ENCODE measurements at places on chromosomes 4 and X.

DNA sequence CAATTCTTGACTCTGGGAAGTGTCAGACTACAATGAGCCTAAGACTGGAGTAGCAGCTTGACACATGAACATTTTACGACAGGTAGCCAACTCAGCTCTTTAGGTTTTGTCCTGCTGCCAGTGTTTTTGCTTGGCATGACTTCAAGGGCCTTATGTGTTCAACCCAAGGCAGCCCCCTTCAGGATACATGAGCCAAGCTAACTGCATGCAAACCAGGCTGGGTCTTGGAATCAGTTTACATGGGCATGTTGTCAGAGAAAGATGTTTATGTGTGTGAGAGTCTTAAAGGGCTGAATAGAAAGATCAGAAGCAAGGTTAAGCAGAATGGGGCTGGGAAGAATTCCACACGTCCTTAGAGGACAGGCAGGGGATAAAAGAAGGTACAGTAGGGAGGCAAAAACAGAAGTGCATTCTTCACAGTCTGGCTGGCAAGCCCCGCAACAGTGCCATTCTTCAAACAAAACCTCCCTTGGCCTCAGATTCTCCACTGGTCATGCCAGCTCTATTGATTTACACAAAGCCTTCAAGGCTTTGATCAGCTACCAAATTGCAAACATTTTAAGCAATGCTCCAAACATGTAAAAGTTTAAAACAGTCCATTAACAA lies 97.3 kb downstream of the NKX6-1 start:
- DNase-seq = no peak

DNA sequence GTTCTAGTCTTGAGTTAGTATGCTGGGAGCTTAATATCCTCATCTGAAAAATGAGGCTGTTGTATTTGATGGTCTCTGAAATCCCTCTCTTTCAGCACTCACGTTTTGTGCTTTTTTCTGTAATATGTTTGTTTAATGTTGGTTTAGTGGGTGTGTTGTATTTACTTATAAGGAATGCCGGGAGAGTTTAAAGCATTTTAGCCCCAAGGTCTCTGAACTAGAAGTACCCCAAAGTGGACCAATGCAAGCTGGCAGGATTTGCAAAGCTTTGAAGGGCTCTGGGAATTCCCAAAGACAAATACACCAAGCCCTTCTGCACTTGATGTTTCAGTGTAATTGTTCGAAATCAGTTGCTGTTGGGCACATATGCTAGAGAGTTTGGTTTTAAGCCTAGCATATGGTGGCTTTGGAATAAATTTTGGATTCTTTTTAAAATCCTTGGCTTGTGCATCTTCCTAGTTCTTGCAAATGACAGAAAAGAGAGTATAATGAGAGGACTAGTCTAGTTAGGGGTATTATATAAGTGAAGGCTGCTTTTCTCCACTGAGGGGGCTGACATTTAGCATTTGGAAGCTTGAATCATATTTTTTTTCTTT lies 371.4 kb upstream of the BOD1L1 start:
- DNase-seq = no peak

GRCh38 chr4:137676357-137676998 lies 144.2 kb upstream of the PCDH18 start:
- DNase-seq = no peak

DNA sequence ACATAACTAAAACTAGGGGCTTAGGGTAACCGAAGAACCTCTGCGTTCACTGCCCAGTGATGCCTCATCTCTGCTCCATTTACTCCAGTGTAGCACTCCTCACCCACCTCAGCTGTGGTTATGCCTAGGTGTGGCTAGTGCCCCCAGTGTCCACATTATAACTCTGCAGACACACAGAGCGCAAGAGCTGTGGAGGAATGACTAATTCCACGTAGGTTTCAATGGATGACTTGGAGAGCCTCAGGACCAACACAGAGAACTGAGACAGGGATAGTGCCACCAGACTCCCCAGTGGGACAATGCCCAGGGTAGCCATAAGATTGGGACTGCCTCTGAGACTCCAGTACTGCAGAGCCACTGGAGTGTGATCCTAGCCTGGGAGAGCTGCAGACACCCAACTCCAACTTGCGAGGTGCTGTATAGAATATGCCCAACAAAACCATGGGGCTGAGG lies 542.4 kb upstream of the DIPK2B start:
- DNase-seq = peak; percentile 57

DNA sequence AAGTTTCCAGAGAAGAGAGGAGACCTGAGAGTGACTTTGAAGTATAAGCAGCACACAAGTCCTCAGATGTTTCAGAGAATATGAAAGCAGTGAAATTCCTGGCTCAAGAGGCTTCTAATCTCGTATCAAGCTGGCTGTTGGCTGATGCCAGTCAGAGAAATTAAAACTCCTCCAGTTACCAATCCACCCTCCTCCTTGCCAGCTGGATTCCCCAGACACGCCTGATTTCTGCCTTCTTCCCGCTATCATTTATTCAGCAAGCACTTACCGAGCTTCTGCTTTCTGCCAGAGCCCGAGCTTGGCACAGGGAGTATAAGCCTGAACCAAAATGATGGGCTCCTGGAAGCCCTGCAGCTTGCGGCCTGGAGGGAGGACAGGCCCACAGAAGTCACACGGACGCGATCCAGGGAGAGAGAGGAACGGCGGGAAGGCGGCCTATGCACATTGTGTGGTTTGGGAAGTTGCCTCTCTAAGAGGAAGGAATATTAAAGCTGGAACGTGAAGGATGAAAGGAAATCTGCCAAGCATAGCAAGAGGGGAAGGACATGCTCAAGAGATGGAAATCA lies 102.4 kb upstream of the TBL1X start:
- no peak for DNase-seq

GRCh38 chrX:97638621-97639020 lies 754.9 kb downstream of the RPA4 start:
- DNase-seq = no peak

- peak; percentile 38 for DNase-seq
Observed at GRCh38 chrX:108537005-108537404, 97.4 kb downstream of the COL4A5 start.

DNA sequence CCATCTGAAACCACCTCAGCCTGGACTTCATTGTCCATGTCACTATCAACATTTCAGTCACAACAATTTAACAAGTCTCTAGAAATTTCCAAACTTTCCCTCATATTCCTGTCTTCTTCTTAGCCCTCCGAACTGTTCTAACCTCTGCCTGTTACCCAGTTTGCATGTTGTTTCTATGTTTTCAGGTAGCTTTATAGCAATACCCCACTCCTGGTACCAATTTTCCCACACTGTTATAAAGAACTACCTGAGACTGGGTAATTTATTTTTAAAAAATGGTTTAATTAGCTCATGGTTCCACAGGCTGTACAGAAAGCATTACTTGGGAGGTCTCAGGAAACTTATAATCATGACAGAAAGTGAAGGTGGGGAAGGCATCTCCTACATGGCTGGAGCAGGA lies 679.2 kb upstream of the FRG1 start:
- no peak for DNase-seq

GRCh38 chr4:136838607-136839006 lies 693.7 kb downstream of the PCDH18 start:
- DNase-seq = no peak

DNA sequence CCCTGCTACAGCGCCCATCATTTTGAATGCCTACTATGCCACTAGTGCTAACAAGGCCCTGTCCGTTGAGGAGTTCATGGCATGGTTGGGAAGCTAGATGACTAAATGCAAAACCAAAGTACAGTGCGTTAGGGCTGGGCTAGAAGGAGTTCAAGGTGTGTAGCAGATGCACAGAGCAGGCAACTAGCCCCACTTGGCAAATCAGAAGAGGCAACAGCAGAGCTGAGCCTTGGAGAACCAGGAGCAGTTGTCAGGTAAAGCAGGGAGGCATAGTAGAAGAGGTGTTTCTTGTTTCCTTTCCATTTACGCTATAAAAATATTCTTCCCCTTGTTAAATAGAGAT lies 146.6 kb upstream of the CPEB2 start:
- no peak for DNase-seq

DNA sequence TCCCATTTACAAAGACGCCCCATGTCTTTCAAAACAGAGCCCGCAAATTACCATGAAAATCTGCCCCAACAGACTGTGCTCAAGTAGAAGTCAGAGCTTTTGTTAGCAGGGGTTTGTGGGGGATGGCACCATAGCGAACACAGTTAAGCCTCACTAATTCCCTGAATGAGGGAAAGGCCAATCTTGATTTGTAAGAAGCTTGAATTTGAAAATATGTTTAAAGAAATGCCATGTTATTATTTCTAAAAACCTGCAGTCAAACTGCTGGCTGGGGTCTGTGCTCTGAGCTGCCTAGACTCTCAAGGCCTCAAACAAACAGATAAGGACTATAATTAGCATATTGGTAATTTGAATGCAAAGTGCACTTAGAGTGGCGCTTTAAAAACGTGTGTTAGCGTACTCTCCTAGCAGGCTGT lies 9.4 kb upstream of the PAK3 start:
- no peak for DNase-seq

GRCh38 chrX:46029777-46030176 lies 515.4 kb downstream of the ZNF674 start:
- no peak for DNase-seq

- DNase-seq = no peak
Observed at GRCh38 chr4:688854-689681, at the start of gene SLC49A3. Gene SLC49A3 (minus strand): TSS chr4:689151. CDS start chr4:689127, 24 bp downstream.

DNA sequence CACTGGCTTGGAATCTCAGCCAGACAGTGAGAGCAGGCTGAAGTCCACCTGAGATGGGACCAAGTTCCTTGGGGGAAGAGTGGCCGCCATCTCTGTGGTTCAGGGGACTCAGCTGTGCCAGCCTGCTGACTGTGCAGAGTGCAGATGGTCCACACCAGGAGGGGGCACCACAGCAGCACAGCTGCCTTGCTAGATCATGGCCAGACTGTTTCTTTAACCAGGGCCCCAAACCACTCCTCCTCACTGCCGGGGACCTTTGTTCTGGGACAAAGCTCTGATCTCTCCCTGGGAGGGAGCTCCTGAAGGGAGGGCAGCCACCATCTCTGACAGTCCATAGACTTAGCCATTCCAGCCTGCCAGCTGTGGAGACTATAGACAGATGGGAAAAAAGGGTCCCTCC lies 2189.6 kb downstream of the PCDH7 start:
- no peak for DNase-seq

DNA sequence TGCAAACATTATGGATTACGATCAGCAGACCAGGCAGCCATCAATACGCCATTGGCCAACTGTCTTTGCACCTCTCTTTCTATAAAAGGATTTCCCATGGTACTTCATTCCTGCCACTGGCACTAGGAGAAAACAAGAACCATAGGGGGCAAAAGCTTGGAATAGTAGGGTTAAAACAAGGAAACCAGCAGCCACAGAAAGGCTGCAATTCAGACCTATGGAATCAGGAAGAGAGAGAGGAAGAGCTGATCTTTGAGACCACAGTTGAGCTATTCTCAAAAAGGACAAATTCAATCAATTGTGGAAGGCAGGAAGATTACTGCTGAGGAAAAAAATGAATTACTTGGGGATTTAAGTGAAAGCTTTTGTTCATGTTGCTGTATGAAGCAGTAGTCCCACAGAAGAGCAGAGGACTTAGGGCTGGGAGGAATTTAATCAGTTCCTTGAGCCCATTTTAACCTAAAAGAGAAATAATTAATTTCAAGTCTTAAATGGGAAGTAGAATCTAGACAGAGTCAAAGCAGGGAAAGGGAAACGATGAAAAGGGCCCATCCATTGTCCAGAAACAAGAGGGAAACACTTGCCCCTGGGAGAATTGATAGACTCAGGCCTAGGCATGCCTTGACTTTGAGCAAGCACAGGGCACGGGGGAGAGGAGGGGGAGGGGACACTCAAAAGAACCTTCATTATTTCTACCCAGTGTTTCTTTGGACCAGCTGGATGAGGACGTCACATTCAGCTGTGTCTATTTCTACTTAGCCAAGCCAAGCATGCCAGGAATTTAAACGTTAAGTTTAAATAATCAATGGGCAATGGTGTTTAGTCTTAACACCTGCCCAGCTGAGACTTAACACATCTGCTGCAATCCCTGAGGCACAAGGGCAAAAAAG lies 50.7 kb downstream of the SCD5 start:
- DNase-seq = peak; percentile 67

DNA sequence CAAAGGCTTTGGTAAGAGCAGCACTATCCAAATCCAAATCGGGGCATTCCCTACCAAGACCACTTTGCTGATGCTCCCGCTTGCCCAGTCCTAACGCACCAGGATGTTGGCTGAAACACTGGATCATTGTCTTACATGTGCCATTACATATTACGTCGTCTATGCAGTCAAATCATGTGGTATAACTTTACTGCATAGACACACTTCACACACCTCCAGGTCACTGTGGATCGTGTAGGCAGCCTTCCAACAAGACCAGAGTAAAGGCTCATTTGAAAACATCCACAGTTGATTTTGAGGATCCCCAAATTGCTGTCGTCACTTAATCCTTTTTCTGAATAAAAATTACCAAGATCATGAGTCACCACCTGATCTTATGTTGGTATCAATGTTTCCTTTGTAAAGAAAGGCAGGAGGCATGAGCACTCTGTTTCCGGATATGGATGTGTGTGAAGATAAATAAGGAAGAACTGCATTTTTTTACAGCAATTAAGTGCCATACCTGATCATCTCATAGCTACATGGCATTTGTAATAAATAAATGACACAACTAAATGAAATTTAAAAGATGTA lies 18.5 kb downstream of the TENM3 start:
- DNase-seq = no peak

GRCh38 chr4:8252301-8253173 lies 17.0 kb upstream of the HTRA3 start:
- DNase-seq = no peak

- peak; percentile 64 for DNase-seq
Observed at GRCh38 chr4:134018846-134019245, 182.7 kb downstream of the PABPC4L start.

DNA sequence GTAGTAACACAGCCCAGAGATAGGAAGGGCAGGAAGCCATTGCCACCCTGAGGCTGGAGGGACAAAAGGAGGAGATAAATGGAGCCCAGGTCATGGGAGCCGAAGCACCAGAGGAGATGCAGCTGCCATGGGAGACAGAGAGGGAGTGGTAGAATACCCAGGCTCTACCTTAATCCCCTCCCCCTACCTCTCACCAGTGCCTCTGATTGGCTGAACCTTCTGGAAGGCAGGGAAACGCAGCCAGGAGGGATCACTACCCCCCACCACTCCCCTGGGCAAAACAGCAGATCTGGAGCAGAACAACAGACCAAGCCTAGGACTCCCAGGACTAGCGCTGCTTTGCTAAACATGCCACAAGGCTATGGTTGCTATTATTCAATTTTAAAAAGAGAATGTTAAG lies 114.2 kb downstream of the ZNF827 start:
- DNase-seq = no peak

- no peak for DNase-seq
Observed at GRCh38 chr4:141891260-141892120, 255.1 kb downstream of the IL15 start.

GRCh38 chrX:54807524-54808108 lies at the start of gene MAGED2:
Gene MAGED2 (plus strand): TSS chrX:54807745. CDS start chrX:54809332, 1,587 bp downstream.
- DNase-seq = peak; percentile 54

- DNase-seq = no peak
Observed at GRCh38 chr4:3518511-3518880, 13.7 kb downstream of the LRPAP1 start.

GRCh38 chr4:73653695-73654106 lies 33.5 kb upstream of the RASSF6 start:
- DNase-seq = peak; percentile 62

- no peak for DNase-seq
Observed at GRCh38 chrX:72023071-72023470, 108.6 kb downstream of the RTL5 start.

GRCh38 chr4:171846232-171846631 lies 33.0 kb downstream of the GALNTL6 start:
- peak; percentile 64 for DNase-seq

- DNase-seq = no peak
Observed at GRCh38 chrX:118988911-118989310, 14.5 kb downstream of the LONRF3 start.

- DNase-seq = no peak
Observed at GRCh38 chr4:74635490-74636123, 158.7 kb downstream of the BTC start.
